ENCODE measurements at places on chromosomes 2 and 18. TPM values are rescaled to one million over a fixed set of nuclear protein-coding genes. Genes with fewer than 3 reads are reported as not detected.

DNA sequence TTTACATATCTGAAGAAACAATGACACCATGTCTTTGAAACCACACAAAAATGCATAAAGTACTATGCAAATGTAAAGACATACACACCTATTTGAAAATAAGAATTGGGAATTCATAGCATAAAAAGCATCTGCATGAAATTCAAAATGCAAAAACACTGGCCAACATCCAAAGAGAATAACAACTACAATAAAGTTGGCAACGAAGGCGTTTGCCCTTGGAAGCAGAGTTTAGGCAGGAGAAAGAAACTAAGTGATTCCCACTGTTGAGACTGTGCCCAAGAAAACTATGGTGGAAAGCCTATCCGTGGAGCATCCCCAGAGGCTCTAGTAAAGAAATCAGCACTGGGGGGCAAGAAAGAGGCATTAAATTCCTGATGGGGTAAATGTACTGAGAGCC, 292.8 kb downstream of the RIT2 start:
- no peak for DNase-seq

- DNase-seq = no peak
Measured at GRCh38 chr2:86453836-86454235, 12.7 kb downstream of the KDM3A start.

CRYBA2 gene
- not detected for total RNA-seq

DNA sequence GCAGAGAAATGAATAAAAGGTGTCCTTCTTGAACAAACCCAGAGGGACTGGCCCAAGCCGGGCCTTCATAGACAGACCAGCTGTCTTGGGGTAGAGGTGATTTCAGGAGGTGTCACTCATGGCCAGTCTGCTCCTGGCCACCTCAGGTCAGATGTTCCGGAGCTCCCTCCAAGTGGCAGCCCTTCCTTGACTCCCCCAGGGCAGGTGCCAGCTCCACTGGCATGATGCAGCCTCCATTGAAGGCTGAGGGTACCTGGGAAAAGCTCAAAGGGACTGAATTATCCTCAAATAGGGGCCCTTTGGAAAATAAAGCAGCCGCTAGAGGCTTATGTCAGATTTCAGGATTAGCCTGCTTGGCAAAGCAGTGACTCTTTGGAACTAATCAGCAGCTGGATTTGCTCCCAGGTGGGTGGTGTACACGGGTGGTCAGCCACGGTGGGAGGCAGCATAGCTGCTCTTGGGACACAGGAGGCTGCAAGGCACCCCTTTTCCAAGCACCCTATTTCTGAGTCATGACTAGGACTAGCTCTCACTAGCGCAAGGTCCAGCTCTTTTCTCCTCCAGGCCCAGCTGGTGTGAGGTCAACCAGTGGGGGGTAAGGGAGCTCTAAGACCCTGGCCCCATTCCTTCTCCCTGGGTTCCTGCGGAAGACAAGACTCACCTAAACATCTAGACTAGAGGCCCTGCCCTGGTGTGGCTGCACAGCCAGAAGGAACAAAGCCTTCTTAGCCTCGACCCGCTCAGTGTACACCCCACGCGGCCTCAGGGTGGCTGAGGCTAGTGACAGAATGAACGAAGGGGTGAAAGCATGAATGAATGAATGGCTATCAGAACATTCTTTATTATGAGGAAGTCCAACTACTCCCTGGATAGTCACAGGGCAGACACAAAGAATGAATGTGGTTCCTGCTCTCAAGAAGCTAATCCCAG, 29.3 kb downstream of the HS1BP3 start:
- DNase-seq = no peak

SNORC gene
- 1.3 TPM for total RNA-seq

EPHA4 gene
- total RNA-seq = 23.5 TPM

CYBRD1 gene
- total RNA-seq = 0.94 TPM

DNA sequence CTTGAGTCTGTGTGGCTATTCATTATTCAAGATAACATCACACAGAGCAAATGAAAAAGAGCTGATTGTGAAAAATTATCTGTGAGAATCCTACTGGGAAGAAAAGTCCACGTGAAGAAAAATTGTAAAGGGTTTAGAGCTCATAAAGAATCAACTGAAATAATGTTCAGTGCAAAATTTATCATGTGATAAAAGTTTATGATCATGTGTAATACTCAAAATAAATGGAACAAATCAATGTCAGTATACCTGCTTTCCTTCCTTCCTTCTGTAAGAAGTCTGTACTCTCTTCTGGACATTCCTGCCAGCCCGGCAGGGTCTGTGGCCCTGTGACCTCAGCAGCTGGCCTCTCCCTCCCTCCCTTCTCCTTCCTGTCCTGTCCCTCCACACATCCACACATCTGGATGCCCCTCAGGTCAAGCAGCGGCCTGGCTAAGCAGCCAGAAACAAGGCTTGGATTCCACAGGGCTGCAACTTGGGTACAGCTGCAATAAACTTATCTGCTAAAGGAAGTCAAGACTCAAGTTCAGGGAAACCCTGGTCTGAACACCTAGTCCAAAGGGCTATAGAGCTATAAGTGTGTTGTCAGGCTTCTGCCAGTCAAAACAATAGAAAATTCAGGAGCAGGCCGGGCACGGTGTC, 172.1 kb downstream of the MREG start:
- no peak for DNase-seq

ZNF532 gene
- 15.8 TPM for total RNA-seq

SPAST gene
- total RNA-seq = 20.2 TPM

ACADL gene
- total RNA-seq = not detected

- DNase-seq = no peak
Measured at GRCh38 chr2:215887303-215887702, 126.0 kb downstream of the MREG start.
